Activated naive CD4-positive, alpha-beta T cell treated with Interleukin-2 at 50 U/mL for 16 hours (primary cell): ENCODE measurements at places on chromosomes 2 and 18.

- no peak for DNase-seq
These were observed 30.0 kb downstream of the FBXO36 start for GRCh38 chr2:229952256-229952835.

DNA sequence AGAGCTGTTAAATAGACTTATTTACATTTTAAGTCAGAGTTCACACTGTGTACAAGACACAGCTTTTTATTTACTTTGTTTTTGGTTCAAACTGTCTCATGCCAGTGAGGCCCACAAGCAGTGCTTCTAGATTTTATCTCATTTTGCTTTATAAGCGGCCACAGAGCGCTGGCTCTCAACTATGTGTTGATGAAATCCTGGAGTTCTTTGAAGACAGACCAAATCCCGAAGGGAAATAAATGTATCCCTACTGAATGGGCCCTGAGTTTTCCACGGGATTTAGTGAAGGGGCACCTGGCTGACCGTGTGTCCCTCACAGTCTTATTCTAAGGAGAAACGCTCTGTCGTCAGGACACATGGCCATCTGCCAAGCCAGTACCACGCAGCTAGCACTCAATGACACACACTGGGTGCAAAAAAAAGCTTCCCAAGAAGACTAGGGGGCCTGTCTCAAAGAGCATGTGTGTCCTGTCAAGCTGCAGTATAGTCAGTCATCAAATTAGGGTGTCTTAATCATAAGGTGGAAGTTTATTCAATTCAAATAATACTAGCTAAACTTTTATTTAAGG, 23.4 kb downstream of the LYPD1 start:
- DNase-seq = no peak

DNA sequence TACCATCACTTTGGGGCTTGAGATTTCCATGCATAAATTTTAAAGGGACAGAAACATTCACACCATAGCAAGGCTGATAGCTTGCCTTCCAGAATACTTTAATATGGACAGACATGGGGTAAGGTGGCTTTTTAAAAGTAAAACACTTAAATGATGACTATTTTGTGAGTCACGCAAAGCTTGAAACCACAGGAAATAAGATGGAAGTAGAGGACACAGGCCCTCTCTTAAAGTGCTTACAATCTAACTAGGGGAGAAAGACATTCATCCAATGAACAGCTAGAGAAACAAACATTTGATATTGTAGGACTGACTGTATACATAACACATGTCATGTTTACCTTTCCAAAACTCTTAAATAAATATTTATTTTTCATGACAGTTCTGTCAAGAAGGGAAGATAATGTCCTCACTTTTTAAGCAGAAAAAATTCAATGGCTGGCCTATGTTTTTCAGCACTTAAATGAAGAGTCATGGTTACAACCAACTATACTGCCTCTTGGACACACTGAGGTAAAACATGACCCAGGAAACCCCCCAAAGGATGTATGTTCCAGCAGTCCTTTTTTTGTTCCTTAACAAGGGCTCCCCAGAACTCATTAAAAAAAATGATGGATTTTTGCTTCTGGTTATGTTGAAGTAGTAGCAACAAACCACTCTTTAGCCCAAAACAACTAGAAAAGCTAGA, 120.0 kb upstream of the RBMS1 start:
- DNase-seq = no peak

GRCh38 chr18:23827681-23828080, 138.4 kb downstream of the LAMA3 start:
- no peak for DNase-seq

DNA sequence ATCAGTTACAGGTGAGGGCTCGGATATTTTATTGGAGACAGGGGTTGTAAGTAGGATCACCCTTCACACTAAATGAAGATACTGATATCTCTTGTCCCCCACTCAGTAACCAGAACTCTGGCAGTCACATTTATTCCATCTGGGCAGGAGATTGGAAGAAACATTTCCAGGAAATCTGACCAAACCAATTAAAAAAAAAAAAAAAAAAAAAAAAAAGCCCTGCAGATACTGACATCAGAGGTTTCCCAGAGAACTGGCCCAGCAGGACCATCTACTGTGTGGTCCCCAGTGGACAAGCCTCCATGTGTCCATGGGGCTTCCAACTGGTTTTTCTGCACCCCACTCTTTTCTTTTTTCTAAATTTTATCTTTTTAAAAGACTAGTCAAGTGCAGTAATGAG, 41.3 kb downstream of the SH2D6 start:
- no peak for DNase-seq

DNA sequence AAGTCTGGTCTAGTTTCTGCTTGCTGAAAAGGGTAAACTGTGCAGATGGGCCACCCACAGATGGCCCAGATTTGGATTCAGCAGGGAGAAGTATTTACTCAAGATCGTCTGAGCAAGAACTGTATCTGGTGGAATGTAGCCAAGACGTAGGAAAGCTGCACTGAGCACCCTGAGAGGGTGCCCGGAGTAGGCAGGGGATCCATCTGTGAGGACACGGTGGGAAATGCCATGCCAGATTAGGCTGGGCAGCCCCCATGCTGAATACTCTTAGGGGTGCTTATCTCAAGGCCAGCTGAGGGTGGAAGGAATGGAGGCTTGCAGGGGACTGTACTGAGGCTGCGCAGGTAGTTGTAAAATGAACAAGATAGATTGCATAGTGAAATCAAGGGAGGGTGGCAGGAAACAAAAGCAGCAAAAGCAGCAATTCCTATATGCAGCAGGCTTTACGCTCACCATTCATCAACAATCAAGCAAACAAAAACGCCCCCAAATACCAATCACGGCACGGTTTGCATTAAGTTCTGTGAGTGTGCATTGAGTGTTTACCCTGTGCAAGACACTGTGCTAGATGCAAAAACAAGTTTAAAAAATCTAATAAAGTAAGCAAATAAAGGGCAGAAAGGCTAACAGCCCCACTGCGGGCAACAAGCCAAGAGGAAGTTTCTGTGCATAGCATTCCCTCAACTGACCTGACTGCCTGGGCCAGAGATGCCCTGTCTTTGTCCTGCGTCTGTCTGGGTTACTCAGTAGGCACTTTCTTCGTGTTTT, 32.2 kb upstream of the LPIN2 start:
- DNase-seq = no peak

GRCh38 chr2:219733106-219733505, 105.7 kb downstream of the SLC4A3 start:
- no peak for DNase-seq

DNA sequence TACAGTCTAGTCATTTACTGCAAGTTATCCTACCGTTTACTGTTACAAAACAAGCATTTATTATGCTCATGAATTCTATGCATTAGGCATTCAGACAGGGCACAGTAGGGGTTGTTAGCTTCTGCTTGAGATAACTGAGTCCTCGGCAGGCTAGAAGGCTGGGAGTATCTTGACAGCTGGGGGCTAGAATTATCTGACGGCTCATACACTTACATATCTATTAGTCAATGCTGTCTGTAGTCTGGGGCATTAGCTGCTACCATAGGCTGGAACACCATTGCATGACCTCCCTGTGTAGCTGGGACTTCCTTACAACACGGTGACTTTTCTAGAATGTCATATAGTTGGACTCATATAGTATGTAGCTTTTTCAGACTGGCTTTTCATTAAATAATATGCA, 61.9 kb upstream of the ALK start:
- no peak for DNase-seq

DNA sequence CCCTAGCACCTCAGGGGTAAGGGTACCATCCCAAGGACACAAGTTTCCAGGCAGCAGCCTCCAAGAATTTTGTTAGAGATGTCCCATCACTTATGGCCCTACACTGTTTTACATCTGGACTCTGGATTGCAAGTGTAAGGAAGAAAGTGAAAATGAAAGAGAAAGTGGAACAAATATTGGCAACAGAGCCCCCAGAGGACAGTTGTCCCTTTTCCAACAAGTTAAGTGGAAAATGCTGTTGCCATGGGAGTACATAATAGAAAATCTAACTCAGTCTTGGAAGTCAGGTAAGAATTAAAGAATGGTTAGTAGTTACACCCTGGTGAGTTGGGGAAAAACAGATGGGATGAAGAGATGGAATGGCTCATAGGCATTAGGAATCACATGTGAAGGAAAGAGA, 50.6 kb downstream of the TTC21B start:
- no peak for DNase-seq

- no peak for DNase-seq
These were observed 152.6 kb downstream of the GALNT14 start for GRCh38 chr2:30985493-30986230.

DNA sequence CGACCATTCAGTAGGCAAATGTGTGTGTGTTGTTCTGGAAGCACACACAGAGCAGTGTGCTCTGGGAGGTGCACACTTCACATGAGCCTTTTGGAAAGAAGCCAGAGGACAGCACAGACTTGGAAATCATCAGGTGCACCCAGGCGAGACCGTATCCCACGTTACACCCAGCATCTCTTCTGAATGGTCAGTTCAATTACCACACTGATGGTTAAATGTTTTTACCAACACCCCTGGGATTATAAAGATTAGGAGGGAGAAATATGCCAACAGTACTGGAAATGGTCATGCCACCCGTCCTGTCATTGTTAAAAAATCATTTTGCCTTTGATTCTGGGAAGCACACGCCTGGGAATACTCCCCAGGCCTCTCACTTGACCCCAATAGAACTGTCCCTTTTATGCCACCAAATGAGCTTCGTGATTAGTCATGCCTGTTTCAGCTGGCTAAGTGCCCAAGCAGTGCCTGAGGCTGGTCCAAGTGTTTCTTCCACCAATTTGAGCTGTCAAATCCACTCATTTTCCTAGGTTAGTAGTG, 183.7 kb downstream of the NRP2 start:
- no peak for DNase-seq

DNA sequence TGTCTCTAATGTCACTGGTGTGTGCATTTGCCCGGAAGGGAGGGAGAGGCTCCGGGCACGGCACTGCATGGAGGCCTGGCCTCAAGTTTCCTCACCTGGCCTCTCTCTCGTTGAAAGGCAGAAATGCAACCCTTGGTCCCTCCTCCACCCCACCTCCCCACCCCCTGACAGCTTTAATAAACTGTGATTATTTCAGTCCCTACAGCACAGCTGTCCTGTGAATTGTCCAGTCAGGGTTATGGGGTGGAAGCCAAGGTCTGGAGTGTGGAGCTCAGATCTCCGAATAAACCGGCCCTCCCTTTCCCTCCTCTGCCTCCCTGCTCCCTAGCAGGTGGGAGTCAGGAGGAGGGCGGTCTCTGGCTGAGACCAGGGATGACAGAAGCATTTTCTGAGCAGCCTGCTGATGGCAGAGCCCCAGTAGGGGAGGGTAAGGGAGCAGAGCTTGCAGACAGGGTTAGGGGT, 199.2 kb upstream of the SMAD2 start:
- no peak for DNase-seq

DNA sequence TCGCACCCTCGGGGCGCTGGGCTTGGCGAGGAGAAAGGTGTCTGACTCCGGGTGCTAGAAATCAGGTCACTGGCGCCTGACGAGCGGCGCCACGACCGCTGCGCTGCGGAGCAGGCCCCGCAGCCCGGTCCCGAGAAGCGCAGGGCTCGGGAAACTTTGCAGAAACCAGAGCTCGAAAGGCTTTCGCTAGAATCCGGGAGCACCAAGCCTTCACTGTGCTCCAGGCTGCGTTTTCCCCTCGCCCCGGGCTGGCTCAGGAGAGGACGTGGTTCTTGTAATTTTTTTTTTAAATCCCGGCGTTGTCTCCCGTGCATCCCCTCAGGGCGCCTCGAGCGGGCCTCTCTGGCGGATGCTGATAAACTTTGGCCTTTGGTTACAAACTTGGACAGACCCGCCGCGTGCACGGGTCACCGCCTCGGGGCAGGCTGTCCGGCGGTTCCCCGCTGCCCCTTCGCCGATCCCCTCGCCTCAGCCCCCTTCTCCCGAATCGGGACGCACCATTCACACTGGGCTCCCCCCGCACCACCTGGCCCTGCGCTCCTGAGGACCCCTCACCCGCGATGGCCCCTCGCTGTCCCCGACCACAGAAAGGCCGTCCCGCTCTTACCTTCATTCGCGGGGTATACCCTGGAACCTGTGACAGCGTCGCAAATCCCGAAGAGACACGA, 419 bp downstream of the EPHA4 start:
- DNase-seq = no peak

DNA sequence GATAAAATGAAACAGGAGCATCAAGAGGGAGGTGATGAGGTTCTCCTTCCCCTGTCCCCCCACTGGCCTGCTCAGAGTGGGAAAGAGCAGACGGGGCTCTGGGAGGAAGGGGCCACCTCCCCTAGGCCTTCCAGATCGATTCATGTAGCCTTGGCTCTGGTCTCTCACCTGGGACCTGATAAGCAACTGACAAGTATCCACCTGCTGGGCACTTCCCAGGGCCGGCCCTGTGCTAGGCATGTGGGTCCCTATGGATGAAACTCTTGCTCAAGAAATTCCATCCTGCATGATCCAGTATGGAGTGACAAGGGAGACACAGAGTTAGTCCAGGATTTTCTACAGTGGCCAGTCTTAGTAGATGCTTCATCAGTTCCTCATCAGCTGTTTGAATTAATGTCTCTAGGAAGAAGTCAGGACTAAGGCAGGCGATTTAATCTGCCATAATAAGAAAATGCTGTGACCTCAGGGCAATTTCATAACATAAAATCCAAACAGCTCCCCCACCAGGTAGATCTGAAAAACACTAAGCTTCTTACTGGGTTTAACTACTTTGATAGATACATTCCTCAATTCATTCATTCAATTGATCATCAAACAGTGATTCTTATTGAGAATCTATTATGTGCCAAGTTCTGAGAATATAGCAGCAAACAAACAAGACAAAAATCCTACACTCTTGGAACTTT, 44.7 kb upstream of the ZFP36L2 start:
- DNase-seq = no peak

DNA sequence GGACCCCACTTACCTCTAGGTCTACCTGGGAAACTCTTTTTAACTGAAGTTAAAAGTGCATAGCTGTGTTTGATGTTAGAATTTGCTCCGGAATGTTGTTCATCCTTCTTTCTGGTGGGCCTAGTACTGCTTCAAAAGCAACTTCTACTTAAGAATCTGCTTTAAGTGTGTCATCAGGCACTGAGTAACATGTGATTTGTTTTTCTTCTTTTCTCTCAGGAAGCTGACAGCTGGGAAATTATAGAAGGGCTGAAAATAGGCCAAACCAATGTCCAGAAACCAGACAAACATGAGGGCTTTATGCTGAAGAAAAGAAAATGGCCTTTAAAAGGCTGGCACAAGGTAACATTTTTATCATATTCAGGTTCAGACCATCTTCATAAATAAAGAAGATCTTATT, 122.9 kb downstream of the PRKRA start:
- no peak for DNase-seq

DNA sequence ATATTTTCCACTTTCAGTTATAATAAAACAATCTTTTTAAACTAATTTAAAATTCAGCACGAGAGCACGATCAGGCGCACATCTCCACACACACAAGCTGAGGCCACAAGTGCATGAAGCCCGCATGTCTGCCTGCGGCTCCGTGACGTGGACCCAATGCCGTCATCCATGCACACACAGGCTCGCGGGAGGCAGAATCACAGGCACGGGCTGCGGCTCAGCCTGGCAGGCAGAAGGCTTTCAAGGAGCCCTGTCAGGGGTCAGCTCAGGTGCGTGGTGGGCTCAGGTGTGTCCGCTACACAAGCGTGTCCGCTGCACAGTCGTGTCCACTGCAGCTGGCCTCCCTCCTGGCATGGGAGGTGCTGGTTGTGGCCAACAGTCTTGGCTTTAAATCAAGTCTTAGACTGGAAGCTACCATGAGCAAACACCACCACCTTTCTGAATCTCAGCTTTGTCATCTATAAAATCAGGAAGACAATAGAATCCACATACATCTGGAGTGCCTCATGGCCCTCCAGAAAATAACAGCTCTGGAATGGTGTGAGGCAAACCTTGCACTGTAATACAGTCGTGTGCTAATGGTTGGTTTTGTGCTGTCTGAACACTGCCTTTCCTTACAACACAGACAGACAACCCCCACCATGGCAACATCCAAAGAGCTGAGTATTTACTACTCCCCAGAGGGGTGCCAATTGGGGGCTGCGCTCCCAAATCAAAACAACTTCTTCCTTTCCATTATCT, 210.1 kb downstream of the NDUFA10 start:
- DNase-seq = no peak
